ENCODE measurements at places on chromosomes 16 and 17.

DNA sequence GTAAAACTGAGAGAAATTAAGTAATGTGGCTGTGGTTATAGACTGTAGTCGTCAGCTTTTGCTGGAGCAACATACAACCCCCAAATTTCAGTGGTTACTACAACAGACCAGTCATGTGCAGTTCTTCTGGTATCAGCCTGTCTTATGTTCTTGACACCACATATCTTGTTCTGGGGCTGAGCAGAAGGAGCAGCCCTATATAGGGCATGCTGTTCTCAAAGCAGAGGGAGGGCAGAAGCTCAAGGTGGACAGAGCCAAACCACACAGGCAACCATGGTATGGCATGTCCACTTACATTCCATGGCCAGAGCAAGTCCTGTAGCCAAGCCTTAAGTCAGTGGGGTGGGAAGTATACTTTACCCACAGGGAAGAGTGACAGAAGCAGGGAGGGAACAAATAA is 7.7 kb downstream of the PRKAR1A start:
- no peak for DNase-seq

GRCh38 chr17:7029659-7030058 is 6.2 kb upstream of the SLC16A13 start:
- no peak for DNase-seq

DNA sequence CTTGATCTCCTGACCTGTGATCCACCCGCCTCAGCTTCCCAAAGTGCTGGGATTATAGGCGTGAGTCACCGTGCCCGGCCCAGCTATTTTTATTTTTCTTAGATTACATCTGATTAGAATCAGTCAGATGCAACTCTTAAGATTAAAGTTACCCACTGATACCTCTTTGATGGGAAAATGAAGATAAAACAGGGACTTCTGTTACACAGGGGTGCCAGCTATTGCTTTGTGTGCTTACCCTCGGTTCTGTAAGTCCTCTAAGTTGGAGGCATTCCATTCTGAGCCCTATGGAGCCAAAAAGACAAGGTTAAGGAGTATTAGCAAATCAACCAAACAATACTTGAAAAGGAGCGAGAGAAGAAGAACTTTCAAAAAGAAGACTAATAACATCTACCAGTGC is 32.6 kb upstream of the CORO6 start:
- DNase-seq: no peak

DNA sequence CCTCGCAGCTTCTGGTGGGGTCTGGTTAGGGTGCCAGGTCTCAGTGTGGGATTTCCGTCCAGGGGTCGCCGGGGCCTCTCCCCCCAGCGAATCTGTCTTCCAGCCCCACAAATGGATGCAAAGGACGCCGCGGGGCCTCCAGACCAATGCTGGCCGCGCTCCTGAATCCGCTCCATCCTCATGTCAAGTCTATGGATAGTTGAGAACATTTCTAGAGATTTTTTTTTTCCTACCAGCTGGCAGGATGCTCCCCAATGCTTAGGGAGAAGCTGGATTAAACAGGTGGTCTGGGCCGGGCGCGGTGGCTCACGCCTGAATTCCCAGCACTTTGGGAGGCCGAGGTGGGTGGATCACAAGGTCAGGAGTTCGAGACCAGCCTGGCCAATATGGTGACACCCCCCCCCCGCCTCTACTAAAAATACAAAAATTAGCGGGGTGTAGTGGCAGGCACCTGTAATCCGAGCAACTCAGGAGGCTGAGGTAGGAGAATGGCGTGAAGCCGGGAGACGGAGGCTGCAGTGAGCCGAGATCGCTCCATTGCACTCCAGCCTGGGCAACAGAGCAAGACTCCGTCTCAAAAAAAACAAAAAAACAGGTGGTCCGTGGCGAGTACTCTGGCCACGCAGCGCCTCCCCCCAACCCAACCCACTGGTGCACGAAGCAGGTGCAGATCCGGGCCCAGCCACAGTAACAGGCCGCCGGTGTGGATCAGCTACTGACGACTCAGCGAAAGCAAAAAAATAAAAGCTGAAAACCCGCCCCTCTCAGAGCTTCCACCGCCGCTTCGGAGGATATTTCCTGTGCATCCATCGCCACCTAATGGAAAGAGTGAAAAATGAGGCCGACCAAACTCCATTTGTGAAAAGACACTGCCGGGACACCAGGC is 1.1 kb upstream of the NXN start:
- DNase-seq: peak; percentile 86
